ENCODE measurements at places on chromosomes 2 and 18. TPM values are rescaled to one million over a fixed set of nuclear protein-coding genes. Genes with fewer than 3 reads are reported as not detected.

SPR gene
- total RNA-seq = 44.1 TPM

RPL31 gene
- 1,071 TPM for total RNA-seq

RTP5 gene
- not detected for total RNA-seq

GKN2 gene
- total RNA-seq = 77.2 TPM

MATN3 gene
- 11.7 TPM for total RNA-seq

LYG2 gene
- not detected for total RNA-seq

MTERF4 gene
- total RNA-seq = 34.6 TPM

SULT1C3 gene
- not detected for total RNA-seq

EML6 gene
- total RNA-seq = 1.4 TPM

MAP2 gene
- 44.0 TPM for total RNA-seq

RAB17 gene
- total RNA-seq = 50.9 TPM

NDUFAF7 gene
- total RNA-seq = 16.7 TPM

PRADC1 gene
- 15.5 TPM for total RNA-seq

TAF4B gene
- total RNA-seq = 3.3 TPM

STEAP3 gene
- 14.1 TPM for total RNA-seq

AKAIN1 gene
- not detected for total RNA-seq

ALPI gene
- total RNA-seq = not detected

NR4A2 gene
- total RNA-seq = 3.5 TPM

ALPG gene
- 0.49 TPM for total RNA-seq

ABHD1 gene
- 0.35 TPM for total RNA-seq

CD28 gene
- 2.5 TPM for total RNA-seq

TCF23 gene
- not detected for total RNA-seq

DQX1 gene
- not detected for total RNA-seq

FAM117B gene
- 9.8 TPM for total RNA-seq

DNAH7 gene
- total RNA-seq = 0.98 TPM

SERPINB7 gene
- total RNA-seq = 0.29 TPM

PGAP1 gene
- 15.2 TPM for total RNA-seq

DUSP11 gene
- total RNA-seq = 17.9 TPM

RND3 gene
- 32.6 TPM for total RNA-seq

ACTG2 gene
- total RNA-seq = 37.9 TPM

CDH2 gene
- 1.8 TPM for total RNA-seq

VSNL1 gene
- total RNA-seq = 1.2 TPM

POTEI gene
- not detected for total RNA-seq

RNF125 gene
- 6.5 TPM for total RNA-seq

TMEM185B gene
- total RNA-seq = 26.6 TPM

TANK gene
- total RNA-seq = 79.6 TPM

NYAP2 gene
- total RNA-seq = 0.93 TPM

SIX2 gene
- total RNA-seq = not detected

SALL3 gene
- total RNA-seq = not detected

GNAL gene
- 4.3 TPM for total RNA-seq

SIX3 gene
- total RNA-seq = not detected

SLC1A4 gene
- total RNA-seq = 12.2 TPM

LIMS3 gene
- 3.1 TPM for total RNA-seq

TEKT4 gene
- not detected for total RNA-seq

RGPD4 gene
- total RNA-seq = 0.23 TPM

CKAP2L gene
- 0.46 TPM for total RNA-seq

PSTPIP2 gene
- 9.8 TPM for total RNA-seq

RAPGEF4 gene
- 21.8 TPM for total RNA-seq

MC4R gene
- total RNA-seq = not detected

KCNF1 gene
- total RNA-seq = 0.17 TPM

CENPA gene
- 0.78 TPM for total RNA-seq

MAPK4 gene
- 7.0 TPM for total RNA-seq

Measured in upper lobe of right lung (tissue), 1 donor.